ENCODE measurements at places on chromosomes 12 and 14.

- DNase-seq, result no peak
These were observed 188.2 kb upstream of the RMST start for GRCh38 chr12:97274386-97274785.

GRCh38 chr12:46342562-46343033, 30.0 kb downstream of the SLC38A2 start:
- DNase-seq, result peak; percentile 11

- DNase-seq, result no peak
These were observed 4.6 kb downstream of the BCL11B start for GRCh38 chr14:99267381-99267780.

- DNase-seq, result no peak
These were observed 774 bp upstream of the TMEM30B start for GRCh38 chr14:61281948-61282275.

DNA sequence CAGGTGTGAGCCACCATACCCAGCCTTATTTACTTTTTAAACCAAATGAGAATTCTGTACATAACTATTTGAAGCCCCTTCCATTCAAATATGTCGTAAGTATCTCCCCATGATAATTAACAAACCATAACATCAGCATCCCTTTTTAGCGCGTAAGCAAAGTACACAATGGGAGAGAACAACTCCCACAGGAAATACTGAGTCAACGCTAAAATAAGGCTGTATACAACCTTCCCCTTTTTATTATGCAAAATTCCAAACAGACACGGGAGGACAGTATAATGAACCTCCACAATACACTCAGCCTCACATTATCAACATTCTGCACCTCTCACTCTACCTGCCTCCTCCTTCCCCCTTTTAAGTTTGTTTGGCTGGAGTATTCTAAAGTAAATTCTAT, 73.5 kb downstream of the CCDC88C start:
- no peak for DNase-seq

Data from posterior cingulate gyrus (tissue), 11 donors.